ENCODE measurements at places on chromosomes 1 and 21. TPM values are rescaled to one million over a fixed set of nuclear protein-coding genes. Genes with fewer than 3 reads are reported as not detected.

GRCh38 chr1:113792986-113793385 is 19.3 kb downstream of the RSBN1 start:
- no peak for DNase-seq
- peaks cover 6% of the 10 kb centered on the region for H3K4me1 ChIP-seq
- no peak overlapping the region for H3K27ac ChIP-seq
- no peak overlapping the region for H3K4me3 ChIP-seq
- H3K36me3 ChIP-seq = peaks cover 17% of the 10 kb centered on the region

DNA sequence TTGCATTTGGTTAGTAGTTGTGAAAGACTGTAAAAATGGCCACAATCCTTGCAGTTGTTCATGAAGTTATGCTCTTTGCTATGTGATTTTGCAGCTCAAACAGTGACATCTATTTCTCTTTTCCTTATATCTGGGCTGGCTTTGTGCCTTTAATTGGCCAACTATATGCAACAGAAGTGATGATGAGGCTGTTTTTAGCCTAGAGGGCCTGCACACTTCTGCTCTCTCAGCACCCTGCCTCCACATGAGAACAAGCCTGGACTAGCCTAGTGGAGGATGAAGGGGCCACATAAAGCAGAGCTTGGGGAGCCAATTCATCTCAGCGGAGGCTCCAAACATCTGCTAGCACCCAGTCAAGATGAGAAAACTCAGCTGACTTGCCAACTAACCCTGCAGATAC is 339.8 kb downstream of the OMA1 start:
- no peaks in the 10 kb centered on the region for H3K27me3 ChIP-seq
- H3K4me1 ChIP-seq = no peaks in the 10 kb centered on the region
- H3K4me3 ChIP-seq = no peak overlapping the region
- H3K36me3 ChIP-seq = no peaks in the 10 kb centered on the region
- DNase-seq = no peak
- H3K27ac ChIP-seq = no peak overlapping the region

DNA sequence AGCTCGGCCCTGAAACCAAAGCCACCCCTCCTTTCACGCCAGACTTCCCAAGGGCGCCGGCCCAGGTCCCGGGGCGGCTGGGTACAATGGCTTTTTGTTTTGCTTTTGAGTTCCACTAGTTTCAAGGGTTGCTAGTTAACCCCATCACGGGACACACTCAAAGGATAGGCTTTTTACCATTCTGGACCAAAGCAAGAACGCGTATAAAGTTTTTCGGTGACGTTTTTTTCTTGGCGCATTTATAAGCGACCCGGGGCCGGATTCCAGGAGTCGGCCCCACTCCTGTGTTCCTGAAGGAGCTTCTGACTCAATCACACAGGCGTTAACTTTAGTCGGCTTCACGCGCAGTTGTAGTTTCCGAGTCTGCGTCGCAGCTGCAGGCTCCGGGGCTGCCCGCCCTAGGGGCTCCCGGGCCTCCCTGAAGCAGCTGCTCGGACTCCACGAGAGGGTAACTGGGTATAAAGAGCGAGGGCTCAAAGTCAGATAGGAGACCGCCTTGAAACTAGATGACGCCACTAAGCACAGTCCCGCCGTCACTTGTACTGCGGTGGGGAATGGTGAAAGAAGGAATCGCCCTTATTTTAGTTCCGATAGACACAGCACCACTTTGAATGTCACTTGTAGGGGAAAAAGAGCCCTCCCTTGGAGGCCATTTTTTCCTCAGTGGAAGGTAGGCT is 707 bp upstream of the KLHL21 start:
- H3K36me3 ChIP-seq = no peaks in the 10 kb centered on the region
- no peaks in the 10 kb centered on the region for H3K27me3 ChIP-seq
- H3K27ac ChIP-seq = peak overlapping the region; percentile 96
- peak overlapping the region; percentile 41 for H3K4me3 ChIP-seq
- DNase-seq = peak; percentile 90

GRCh38 chr1:246293366-246294121 is 213.5 kb downstream of the SMYD3 start:
- no peaks in the 10 kb centered on the region for H3K36me3 ChIP-seq
- H3K27ac ChIP-seq = no peak overlapping the region
- no peak for DNase-seq
- H3K27me3 ChIP-seq = no peaks in the 10 kb centered on the region

DNA sequence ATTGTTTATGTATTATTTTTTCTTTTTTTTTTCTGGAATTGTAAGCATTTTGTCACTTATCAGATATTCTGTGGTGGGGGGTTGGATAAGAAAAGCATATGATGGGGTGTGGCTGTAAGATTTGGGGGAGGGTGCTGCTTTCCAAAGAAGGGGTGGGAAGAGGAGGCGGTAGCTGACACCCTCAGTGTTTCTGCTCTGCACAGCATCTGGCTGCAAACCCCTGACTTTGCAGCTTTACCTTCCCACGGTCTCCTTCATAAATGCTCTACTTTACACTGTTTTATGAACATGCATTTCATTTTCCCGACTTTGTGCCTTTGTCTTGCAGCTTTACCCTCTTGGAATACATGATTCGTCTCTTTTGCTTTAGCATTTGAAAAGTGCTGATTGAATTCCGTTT is 7.6 kb downstream of the FMN2 start:
- H3K27me3 ChIP-seq = peaks cover 13% of the 10 kb centered on the region
- H3K27ac ChIP-seq = no peak overlapping the region
- no peaks in the 10 kb centered on the region for H3K4me1 ChIP-seq
- H3K4me3 ChIP-seq = no peak overlapping the region
- DNase-seq = no peak

DNA sequence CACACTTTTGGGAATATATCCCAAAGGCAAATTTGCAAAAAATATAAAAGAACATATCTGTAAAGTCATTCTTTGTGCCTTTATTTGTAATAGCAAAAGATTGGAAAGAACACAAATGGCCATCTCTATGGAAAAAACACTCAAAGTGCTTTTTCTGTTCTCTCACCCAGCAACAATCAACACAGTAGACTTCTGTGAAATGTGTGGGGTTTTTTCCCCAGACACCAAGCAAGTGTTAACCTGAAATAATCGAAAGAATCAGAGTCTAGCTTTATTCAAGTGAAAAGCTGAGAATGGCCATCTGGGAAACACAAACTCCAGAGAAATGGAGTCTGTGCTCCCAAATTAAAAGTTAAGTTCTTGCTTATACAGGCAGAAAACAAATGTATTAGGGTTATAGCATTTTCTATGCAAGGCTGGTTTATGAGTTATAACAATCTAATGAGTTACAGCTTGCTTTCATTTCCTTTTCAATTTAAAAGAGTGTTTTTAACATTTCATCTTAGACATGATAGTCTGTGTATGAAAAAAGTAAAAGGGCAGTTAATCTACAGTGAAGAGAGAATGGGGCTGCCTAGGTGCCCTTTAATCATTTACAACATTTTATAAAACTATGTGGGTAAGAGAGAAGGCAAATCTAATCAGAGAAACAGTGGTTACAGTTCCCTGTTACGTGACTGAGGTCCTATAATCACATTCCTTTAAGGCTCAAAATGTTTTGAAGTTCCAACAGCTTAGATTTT is 46.6 kb downstream of the SLC30A7 start:
- H3K36me3 ChIP-seq = peaks cover 9% of the 10 kb centered on the region
- H3K4me1 ChIP-seq = no peaks in the 10 kb centered on the region
- H3K27me3 ChIP-seq = no peaks in the 10 kb centered on the region
- H3K27ac ChIP-seq = no peak overlapping the region
- DNase-seq = no peak
- no peak overlapping the region for H3K4me3 ChIP-seq

DNA sequence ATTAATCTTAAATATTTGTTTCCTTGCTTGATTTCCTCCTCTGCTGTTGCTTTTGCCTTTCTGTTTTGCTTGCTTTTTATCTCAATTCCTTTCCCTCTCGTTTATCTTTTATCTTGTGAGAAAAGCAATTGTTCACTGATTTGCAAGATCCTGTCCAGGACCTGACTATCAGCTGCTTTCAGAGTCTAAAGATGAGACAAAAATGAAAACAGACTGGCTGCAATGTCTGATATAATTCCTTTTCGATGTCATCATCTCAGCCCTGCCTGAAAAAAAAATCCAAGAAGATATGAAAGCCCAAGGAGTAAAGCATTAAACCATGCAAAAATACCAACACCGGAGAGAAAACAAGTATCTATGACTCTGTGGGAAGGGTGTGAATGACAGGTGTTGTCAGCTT is 225.5 kb downstream of the PATJ start:
- peak overlapping the region; percentile 9 for H3K27ac ChIP-seq
- H3K4me3 ChIP-seq = no peak overlapping the region
- no peaks in the 10 kb centered on the region for H3K36me3 ChIP-seq

DNA sequence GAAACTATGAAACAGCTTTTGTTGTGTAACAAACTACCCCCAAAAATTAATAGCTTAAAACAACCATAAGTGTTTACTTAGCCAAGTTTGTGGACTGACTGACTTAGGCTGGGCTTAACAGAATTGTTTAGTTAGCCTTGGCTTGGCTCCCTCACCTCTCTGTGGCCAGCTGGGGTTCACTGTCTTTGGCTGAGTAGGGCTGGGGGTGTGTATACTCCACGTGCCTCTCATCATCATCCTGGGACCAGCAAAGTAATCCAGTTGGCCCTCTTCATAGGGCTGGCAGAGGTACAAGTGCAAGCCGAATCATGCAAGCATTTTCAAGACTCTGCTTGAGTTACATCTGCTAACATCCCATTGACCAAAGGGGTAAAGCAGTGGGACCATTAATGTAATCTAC is 252.3 kb downstream of the BRINP2 start:
- no peak overlapping the region for H3K4me3 ChIP-seq
- H3K4me1 ChIP-seq = no peaks in the 10 kb centered on the region
- no peaks in the 10 kb centered on the region for H3K36me3 ChIP-seq
- H3K27me3 ChIP-seq = no peaks in the 10 kb centered on the region
- H3K27ac ChIP-seq = no peak overlapping the region
- peak; percentile 14 for DNase-seq

DNA sequence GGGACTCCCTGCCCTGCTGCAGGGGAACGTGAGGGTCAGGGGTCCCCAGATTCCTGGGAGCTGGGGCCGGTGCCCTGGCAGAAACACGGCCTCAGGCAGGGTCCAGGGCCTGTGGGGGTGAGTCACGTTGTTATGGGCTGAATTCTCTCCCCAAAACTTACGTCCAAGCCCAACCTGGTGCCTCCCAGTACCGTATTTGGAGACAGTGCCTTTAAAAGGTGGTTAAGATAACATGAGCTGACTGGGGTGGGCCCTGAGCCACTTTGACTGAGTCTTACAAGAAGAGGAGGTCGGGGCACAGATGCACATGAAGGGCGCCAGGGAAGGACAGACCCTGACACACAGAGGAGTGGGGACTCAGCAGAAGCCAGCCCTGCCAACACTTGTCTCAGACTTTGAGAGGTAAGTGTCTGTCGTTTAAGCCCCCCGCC is 99.9 kb downstream of the WDR4 start:
- peaks cover 16% of the 10 kb centered on the region for H3K4me1 ChIP-seq
- peaks cover 23% of the 10 kb centered on the region for H3K27me3 ChIP-seq
- no peak for DNase-seq
- peaks cover 4% of the 10 kb centered on the region for H3K36me3 ChIP-seq
- H3K27ac ChIP-seq = no peak overlapping the region
- no peak overlapping the region for H3K4me3 ChIP-seq

DNA sequence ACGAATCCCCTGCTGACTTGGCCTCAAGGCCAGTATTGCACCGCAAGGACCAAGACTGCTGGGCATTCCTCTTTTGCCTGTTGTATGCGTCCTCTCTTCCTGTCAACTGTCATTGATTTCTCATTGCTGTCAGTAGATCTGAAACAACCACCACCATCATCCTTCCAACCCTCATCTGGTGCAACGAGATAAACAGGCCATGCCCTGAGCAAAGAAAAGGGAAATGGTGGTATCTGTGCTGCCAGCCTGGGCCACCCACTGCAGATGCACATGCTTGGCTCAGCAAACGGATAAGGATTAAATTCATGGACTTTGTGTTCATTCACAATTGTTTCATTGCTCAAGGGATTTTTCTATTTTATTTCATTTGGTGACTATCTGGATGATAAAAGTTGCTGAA is 13.6 kb downstream of the OXCT2 start:
- no peaks in the 10 kb centered on the region for H3K27me3 ChIP-seq
- H3K4me3 ChIP-seq = no peak overlapping the region

GRCh38 chr21:31416465-31416864 is 72.4 kb upstream of the TIAM1 start:
- H3K36me3 ChIP-seq = no peaks in the 10 kb centered on the region
- no peaks in the 10 kb centered on the region for H3K27me3 ChIP-seq
- no peak for DNase-seq
- no peak overlapping the region for H3K4me3 ChIP-seq
- H3K4me1 ChIP-seq = no peaks in the 10 kb centered on the region

GRCh38 chr1:154712166-154712810 is 104.3 kb upstream of the ADAR start:
- H3K4me1 ChIP-seq = peaks cover 5% of the 10 kb centered on the region
- no peak overlapping the region for H3K4me3 ChIP-seq
- no peak overlapping the region for H3K27ac ChIP-seq
- H3K36me3 ChIP-seq = no peaks in the 10 kb centered on the region

- H3K36me3 ChIP-seq = peaks cover 5% of the 10 kb centered on the region
- H3K27me3 ChIP-seq = no peaks in the 10 kb centered on the region
- H3K27ac ChIP-seq = peak overlapping the region; percentile 91
- peak; percentile 9 for DNase-seq
- H3K4me1 ChIP-seq = peaks cover 7% of the 10 kb centered on the region
- H3K4me3 ChIP-seq = peak overlapping the region; percentile 84
Measured at GRCh38 chr21:32611471-32611997, 643 bp downstream of the CFAP298 start.

DNA sequence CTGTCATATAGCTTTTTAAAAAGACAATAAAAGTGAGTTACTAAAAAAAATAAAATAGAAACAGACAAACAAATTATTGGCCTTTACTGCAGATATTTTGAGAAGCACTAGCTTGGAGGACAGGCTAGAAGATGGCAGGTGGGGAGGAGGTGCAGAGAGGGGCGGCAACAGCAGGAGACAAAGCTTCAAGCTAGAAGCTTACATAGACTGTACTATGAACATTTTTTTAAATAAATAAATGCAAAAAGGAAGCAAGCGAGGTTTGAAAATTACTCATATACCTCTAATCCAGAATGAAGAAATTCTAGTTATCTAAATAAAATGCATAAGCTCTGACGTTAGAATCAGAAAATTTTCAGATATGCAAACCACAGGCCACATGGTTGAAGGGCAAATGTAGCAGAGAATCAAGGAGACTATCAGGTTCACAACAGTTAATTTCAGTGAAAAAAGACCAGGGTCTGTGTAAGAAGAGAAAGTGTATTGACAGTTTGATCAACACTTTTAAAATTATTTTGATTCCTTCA is 54.9 kb downstream of the NRIP1 start:
- no peaks in the 10 kb centered on the region for H3K36me3 ChIP-seq
- H3K27me3 ChIP-seq = no peaks in the 10 kb centered on the region

GRCh38 chr1:23803674-23804073 is 3.1 kb upstream of the GALE start:
- no peaks in the 10 kb centered on the region for H3K4me1 ChIP-seq
- DNase-seq = no peak
- peaks cover 16% of the 10 kb centered on the region for H3K36me3 ChIP-seq
- H3K27me3 ChIP-seq = no peaks in the 10 kb centered on the region

NCAM2 gene
- 0.45 TPM for polyA plus RNA-seq

JAM2 gene
- 12.8 TPM for polyA plus RNA-seq

POMGNT1 gene
- 40.4 TPM for polyA plus RNA-seq

NTNG1 gene
- 0.83 TPM for polyA plus RNA-seq

GNG4 gene
- polyA plus RNA-seq = not detected

SEC16B gene
- polyA plus RNA-seq = 2.6 TPM

YTHDF2 gene
- 34.3 TPM for polyA plus RNA-seq

ELF3 gene
- 148 TPM for polyA plus RNA-seq

LAMB3 gene
- polyA plus RNA-seq = 14.6 TPM

SLC30A10 gene
- polyA plus RNA-seq = not detected

FCRL2 gene
- 0.22 TPM for polyA plus RNA-seq

RAB25 gene
- polyA plus RNA-seq = 156 TPM

LCE1C gene
- not detected for polyA plus RNA-seq

ATP1A1 gene
- polyA plus RNA-seq = 320 TPM

AQP10 gene
- polyA plus RNA-seq = 1.4 TPM

LRRC38 gene
- not detected for polyA plus RNA-seq

CXADR gene
- polyA plus RNA-seq = 6.3 TPM

AIRE gene
- polyA plus RNA-seq = not detected

TRIM33 gene
- 10.8 TPM for polyA plus RNA-seq
